ENCODE measurements at places on chromosomes 2 and 18.

GRCh38 chr18:65942104-65942503 lies 191.3 kb downstream of the CDH7 start:
- DNase-seq = no peak

- no peak for DNase-seq
Observed at GRCh38 chr2:200254773-200255172, 51.7 kb upstream of the SPATS2L start.

DNA sequence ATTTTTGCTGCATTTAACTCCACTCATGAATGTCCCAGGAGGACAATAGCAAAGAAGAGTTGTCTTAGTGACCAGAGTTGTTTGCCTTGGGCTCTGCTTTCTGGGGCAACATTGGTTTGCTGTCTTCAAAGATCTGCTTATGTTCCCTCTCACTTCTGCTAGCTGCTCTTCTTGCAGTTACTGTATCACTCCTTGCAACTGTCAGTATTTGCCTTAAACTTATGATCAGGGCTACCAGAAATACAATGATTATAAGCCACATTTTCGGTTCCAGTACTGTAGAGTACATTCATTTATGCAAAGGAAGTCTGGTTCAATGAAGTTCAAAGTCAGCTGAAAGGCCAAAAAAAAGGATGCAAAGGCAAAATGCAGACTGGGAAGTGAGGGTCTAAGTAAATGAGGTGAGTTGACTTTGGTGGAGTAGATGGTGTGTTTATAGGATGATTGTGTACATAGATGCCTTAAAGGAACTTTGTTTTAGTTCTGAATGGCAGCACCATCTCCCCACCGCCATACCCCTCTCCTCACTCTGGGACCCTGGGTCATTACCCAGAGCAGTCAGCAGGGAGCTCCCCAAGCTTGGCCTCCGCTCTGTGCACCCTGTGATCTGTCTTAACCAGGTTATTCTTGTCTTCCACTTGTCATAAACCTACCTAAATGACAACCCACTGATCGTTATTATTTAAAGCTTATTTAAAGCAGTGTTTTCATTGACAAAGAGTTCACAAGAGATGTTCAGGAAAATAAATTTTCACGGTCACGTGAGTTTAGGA lies 236.0 kb downstream of the DOK6 start:
- DNase-seq = no peak

DNA sequence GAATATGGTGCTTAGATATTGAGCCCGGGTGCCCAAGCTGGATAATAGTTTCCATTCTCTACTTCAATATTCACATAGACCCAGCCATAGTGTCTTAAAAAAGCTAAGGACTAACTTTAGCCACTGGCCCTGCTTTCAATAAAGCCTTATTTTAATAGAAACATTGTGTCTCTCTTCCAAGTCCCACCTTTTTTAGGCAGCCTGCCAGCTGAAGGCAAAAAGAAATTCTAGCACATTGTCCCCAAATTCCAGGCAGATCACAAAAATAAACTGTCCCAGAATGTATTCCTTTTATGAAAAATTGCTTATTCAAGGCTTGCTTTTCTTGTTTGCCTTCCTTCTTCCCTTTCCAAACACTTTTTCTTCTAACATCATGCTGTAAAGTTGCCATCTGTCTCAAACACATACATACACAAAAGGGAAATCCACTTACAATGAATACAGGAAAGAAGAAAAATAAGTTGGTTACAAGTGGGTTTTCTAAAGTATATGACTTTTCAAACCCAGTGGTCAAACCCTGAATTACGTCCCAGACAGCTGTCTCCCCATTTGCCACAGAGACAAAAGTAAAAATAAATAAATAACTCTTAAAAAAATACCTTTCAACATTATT lies 778.5 kb downstream of the BCL11A start:
- DNase-seq = no peak

DNA sequence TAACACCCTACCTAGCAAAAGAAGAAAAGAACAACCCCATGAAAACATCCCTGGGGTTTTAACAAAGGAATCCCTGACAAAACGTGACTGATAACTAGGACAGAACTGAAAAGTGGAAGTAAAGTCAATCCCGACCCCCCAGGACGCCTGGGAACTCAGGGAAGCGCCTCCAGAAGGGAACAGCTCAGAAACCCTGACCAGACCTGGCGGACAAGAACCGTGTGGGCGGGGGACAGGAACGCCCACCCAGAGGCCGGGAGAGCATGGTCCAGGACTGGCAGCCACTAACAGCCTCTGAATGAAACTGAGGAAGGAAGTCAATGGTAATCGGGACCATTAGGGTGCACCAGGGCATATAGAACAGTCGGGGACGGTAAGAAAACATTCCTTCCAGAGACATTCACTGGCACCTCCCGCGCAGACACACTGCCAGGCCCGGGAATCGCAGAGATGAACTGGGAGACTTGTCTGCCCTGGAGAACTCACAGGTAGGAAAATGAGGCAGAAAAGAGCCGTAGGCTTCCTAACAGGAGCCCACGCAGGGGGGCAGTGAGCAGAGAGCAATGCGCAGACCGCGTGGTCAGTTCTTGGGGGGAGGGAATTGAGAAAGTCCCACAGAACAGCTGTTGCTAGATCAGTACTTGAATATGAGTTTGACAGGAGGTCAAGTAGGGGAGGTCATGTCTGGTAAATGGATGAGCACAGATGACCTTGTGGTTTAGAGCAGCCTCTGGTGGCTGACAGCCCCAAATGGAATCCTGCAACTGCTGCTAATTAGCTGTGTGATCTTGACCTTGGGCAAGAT lies 1.3 kb upstream of the TBC1D8 start:
- no peak for DNase-seq

GRCh38 chr2:162172802-162173370 lies 20.8 kb upstream of the GCG start:
- no peak for DNase-seq
